ENCODE measurements at places on chromosomes 16 and 17.

DNA sequence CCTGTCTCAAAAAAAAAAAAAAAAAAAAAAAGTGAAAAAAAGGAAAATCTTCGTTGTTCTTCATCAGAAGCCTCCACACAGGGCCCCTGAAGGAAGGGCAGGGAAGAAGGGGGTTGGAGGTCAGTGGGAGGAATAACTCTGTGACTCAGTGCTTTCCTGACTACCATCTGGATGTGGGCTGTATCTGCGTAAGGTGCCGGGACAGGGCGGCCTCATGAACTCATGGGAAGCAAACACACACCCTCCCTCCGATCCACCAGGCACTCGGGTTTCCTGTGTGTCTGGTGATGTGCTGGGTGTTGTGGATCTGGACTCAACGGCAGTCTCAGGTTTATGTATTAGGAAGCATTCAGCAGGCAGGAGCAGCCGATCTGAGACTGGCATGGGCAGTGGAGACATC, 691.6 kb downstream of the WWOX start:
- DNase-seq = no peak
- no peak overlapping the region for H3K27ac ChIP-seq
- H3K4me1 ChIP-seq = peaks cover 6% of the 10 kb centered on the region
- H3K4me3 ChIP-seq = no peak overlapping the region
- no peaks in the 10 kb centered on the region for H3K27me3 ChIP-seq
- H3K36me3 ChIP-seq = no peaks in the 10 kb centered on the region

GRCh38 chr16:25587783-25588182, 104.0 kb upstream of the HS3ST4 start:
- no peaks in the 10 kb centered on the region for H3K27me3 ChIP-seq
- H3K4me3 ChIP-seq = no peak overlapping the region
- H3K4me1 ChIP-seq = no peaks in the 10 kb centered on the region
- DNase-seq = no peak
- H3K27ac ChIP-seq = no peak overlapping the region

DNA sequence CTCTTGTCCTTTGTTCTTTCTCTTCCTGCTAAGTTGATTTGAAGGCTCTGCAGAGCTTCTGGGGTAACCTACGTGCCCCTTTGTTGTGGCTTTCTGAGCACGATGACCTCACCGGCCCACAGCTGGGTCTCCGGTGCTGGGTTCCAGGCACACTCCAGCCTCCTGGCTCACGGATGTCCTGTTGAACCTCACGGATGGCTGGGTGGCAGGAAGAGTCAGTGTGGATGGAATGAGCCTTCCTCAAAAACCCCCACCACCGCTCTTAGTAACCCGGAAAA, 116.0 kb downstream of the SOCS1 start:
- DNase-seq = no peak
- H3K4me1 ChIP-seq = peaks cover 19% of the 10 kb centered on the region
- H3K27ac ChIP-seq = no peak overlapping the region
- no peaks in the 10 kb centered on the region for H3K36me3 ChIP-seq
- H3K27me3 ChIP-seq = no peaks in the 10 kb centered on the region

GRCh38 chr16:53865494-53865863, 161.5 kb downstream of the FTO start:
- no peak overlapping the region for H3K4me3 ChIP-seq
- H3K27ac ChIP-seq = no peak overlapping the region
- no peak for DNase-seq
- no peaks in the 10 kb centered on the region for H3K4me1 ChIP-seq
- H3K27me3 ChIP-seq = no peaks in the 10 kb centered on the region

DNA sequence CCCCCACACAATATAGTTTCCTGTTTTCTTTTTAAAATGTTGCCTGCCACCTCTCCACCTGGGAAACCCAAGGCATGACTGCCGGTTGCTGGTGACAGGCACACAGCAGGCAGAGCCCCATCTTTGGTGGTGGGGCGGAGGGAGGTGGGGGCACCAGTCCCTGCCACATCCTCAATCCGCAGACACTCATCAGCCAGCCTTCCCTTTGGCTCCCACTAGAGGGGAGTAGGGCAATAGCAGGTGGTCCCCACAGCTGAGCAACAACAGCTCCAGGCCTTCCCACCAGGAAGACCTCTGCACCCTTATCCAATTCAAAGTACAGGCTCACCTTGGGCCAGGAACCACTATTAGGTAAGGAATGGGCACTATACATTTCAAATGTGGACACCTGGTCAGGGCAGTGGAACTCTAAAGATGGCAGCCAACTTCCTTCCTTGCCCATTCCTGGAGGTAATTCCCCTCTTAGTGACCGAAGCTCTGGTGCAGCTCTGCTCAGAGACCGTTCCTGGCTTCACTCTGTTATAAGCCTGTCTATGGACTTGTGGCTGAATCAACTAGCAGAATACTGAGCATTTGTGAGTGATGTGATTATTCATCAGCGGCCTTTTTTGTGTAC, 13.9 kb downstream of the RECQL5 start:
- no peak overlapping the region for H3K4me3 ChIP-seq
- peak; percentile 26 for DNase-seq
- no peak overlapping the region for H3K27ac ChIP-seq
- no peaks in the 10 kb centered on the region for H3K4me1 ChIP-seq

GRCh38 chr16:54657709-54658102, 273.0 kb upstream of the IRX5 start:
- H3K27me3 ChIP-seq = no peaks in the 10 kb centered on the region
- no peaks in the 10 kb centered on the region for H3K36me3 ChIP-seq
- H3K27ac ChIP-seq = no peak overlapping the region
- DNase-seq = peak; percentile 70
- H3K4me1 ChIP-seq = peaks cover 14% of the 10 kb centered on the region

DNA sequence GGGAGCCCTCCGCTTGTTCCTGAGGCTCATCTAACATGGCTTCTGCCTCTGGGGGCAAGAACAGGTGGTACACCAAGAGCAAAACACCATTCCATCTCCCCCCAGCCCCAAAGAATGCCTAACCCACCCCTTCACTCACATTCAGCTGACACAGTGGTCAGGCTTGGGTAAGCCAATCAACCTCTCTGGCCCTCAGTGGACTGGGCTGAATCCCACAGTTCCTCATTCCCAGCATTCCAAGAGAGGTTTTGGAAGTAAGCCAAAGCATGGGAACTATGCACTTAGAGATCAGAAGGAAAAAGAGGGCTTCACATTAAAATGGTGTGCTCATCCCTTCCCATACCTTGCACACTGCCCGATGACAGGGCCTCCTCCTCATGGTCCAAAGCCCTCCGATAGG, 7.8 kb downstream of the PIGS start:
- DNase-seq = no peak
- no peaks in the 10 kb centered on the region for H3K27me3 ChIP-seq
- no peaks in the 10 kb centered on the region for H3K4me1 ChIP-seq
- H3K27ac ChIP-seq = no peak overlapping the region

GRCh38 chr16:69741519-69741918, 13.2 kb downstream of the NOB1 start:
- H3K4me1 ChIP-seq = peaks cover 7% of the 10 kb centered on the region
- H3K4me3 ChIP-seq = no peak overlapping the region
- no peaks in the 10 kb centered on the region for H3K27me3 ChIP-seq
- no peak overlapping the region for H3K27ac ChIP-seq
- no peak for DNase-seq

Measured in right lobe of liver (tissue), 6 donors.